ENCODE measurements at places on chromosomes 5 and 9.

DNA sequence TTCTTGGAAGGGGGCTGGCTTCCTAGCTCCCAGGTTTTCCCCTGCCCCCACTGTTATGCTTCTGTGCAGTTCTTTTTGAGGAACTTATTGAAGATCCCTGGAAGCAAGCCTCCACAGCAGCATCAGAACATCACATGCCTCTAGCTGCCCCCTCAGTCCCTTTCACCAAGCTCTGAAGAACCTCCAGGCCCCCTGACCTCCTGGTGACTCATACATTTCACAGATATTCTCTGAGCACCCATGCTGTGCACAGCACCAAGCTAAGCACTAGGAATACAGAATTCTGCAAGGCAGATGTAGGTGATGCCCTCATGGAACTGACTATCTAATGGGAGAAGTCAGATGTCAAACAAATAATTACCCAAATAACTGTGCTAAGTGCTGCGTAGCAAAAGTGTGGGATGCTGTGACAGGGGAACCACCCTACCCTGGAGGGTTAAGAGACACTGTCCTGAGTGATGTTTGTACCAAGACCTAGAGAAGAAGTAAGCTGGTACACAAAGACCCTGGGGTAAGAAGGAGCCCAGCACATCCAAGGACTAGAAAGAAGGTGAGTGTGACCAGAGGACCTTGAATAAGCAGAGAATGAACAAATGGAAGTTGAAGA is 213.7 kb upstream of the NR4A3 start:
- no peak for DNase-seq

DNA sequence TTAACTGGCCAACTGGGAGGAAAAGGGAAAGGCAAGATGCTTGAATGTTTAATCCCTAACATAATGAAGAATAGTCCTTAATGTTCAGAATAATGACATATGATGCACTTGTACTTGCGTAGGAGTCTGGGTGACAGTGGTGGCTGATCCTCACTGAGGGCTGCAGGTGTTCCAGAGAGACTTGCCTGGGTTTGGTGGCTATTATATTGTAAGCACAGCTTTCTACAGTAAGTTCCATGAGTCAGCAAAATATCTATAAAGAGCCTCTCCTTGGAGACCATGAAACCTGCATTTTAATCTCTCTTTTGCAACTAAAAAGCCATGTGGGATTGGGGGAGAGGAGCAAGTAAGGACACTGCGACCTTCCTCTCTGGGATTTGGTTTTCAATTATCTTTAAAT is 1.9 kb upstream of the NPR2 start:
- no peak for DNase-seq

GRCh38 chr5:33229216-33229615 is 211.5 kb upstream of the TARS1 start:
- DNase-seq, result no peak

DNA sequence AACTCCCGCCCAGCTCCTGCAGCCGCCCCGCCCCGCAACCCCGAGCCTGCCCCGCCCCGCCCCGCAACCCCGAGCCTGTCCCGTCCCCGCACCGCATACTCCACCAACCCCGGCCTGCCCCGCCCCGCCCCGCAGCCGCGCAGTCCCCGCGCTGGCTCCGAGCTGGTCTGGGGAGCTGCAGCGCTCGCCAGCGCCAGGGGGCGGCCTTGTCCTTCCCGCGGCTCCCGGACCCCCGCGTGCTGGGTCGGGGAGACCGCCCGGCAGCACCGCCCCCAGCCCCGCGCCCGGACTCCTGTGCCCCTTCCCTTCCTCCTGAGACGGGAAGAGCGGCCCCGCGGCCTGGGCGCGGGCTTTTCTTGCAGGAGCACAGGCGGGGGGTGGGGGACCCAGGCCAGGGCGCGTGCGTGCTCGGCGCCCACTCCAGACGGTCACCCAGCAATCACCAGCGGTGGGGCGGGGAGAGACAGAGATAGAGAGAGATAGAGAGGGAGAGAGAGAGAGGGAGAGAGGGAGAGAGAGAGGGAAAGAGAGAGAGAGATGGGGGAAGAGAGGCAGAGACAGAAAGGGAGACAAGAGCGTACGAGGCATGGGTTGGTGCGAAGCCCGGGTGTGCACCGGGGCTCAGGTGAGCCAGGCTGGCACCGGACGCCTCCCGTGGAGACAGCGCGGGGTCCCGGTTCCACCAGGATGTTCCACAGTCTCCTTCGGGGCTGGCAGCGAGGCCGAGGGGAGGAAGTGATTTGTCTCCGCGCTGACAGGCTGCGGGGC is 14.7 kb upstream of the TMEM250 start:
- no peak for DNase-seq

GRCh38 chr5:68657055-68657961 is 436.5 kb upstream of the SLC30A5 start:
- DNase-seq, result no peak

DNA sequence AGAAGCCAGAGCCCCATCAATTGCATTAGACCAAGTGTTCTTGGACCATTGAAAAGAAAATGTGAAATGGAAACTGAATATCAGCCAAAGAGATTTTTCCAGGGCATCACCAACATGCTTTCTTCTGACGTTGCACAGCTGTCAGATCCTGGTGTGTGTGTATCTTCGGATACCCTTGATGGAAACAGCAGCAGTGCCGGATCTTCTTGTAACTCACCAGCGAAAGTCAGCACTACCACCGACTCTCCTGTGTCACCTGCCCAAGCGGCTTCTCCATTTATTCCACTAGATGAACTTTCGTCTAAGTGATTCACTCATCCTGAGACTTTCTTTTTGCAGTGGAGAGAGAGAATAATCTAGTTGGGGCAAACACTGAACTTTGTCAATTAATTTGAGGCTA is 75.7 kb downstream of the PIP5K1B start:
- no peak for DNase-seq

- no peak for DNase-seq
These were observed 66.0 kb upstream of the ORM1 start for GRCh38 chr9:114256827-114257328.

DNA sequence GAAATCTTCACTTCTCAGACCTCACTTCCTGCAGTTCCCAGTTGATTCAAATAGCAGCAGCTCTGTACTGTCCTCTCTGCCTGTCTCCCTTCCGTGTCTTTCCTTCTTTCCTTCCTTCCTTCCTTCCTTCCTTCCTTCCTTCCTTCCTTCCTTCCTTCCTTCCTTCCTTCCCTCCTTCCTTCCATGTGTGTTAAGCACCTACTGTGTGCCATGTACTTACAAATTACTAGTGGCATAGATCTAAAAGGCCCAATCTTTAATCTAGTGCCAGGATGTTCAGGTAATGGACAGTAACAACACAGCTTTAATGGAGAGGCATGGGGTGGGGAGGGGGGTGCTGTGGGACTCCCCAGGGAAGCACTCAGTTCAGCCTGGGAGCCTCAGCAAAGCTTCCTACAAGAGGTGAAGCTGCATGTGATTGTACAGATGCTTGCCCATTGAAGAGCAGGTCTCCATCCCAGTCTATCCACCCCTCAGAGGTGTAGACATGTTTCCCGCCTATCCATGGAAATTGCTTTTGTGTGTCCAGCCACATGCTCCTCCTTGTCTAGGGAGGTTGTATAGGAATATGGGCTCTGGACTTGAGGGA is 106.0 kb downstream of the RGS3 start:
- DNase-seq, result no peak

DNA sequence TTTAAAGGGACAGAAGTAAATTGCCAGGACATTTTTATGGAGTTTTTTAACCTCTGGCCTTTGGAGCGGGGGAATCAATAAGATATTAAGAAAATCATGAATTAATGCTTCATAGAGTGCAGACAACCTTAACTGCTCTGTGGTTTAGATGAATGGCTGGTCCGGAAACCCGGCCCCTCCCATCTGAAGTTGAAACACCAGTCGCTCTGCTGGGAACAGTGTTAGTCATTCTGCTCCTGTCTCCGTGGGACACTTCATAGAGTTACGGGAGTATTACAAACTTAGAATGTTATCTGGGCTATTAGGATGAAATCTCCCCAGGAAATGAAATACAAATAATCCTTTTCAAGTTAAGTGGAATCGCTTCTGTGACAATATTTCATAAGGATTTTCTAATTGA is 110.1 kb upstream of the IRX2 start:
- DNase-seq, result no peak

- no peak for DNase-seq
These were observed 1.2 kb downstream of the LCN15 start for GRCh38 chr9:136762915-136763648.

DNA sequence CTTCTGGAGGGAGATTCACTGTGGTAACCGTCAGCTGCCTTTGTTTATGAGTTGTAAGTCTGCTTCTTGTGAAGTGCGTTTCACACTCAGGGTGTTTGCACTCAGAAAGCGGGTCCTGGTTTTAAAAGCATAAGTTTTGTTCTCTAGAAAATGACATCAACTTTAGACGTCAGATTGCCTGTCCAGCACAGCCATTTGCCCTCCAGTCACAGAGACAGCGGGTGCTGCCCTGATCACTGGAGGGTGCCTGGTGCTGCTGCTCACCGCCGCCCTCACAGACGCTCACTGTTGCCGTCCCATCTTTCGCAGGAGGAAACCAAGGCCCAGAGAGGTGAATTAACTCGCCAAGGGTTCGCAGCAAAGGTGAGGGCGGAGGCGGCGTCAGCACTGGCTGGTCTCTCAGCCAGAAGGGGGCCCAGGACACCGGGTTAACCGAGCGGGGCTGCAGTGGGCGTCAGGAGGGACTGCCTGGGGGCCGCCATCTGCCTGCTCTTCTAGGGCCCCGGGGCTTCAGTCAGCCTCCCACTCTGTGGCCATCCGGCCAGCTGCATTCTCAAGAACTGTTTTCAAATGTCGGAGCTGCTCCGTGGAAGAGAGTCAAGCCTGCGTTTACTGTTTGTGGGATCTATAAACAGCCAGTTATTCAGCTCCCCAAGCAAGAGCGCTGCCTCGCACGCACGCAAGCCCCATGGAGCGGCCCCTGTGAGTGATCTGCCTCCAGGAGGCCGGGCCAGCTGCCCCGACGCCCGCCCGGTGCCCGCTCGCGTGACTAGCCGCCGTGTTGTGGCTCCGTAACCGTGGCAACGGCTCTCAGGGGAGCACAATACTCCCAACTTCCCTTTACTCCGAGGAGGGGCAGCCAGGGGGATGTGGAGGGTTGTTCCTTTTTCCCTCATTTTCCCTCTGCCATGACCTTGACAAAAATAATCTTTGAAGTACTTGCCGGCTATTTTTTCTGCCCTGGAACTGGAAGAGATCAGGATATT is 43.4 kb upstream of the EXOC3 start:
- peak; percentile 51 for DNase-seq

GRCh38 chr9:76351006-76351405 is 43.2 kb downstream of the RFK start:
- DNase-seq, result no peak

DNA sequence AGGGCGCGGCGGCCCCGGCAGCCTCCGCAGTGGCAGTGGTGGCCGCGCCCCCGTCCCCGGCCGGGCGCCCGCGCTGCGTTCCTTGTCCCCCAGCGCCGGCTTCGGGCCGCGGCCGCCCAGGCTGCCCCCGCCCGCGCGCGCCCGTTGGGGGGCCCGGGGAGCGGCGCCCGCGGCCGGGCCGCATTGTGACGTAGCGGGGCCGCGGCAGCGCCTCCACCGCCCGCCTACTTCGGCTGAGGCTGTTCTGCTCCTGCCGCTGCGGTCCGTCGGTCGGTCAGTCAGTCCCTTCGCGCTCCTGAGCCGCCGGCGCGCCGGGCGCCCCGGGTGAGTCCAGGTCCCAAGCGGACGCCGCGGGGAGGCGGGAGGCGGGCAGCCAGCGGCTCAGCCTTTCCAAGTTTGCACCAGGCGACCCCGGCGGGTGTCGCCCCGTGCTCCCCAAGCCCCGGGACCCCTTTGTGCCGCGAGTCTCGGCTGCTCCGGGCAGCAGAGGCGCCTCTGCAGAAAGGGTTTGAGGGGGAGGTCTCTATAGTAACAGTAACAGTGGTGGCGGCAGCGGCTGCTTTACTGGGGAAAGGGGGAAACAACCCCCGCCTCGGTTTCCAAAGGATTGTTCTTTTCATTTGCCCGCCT is at the start of gene SNCAIP:
SNCAIP (plus strand) TSS at position 277 of the 630 bp plus-strand sequence. CDS start 78,898 bp downstream, outside the sequence.
- peak; percentile 84 for DNase-seq

GRCh38 chr5:74492230-74492629 is 148.3 kb downstream of the ENC1 start:
- DNase-seq, result no peak

GRCh38 chr9:105911104-105911911 is 217.0 kb downstream of the TMEM38B start:
- DNase-seq, result no peak

GRCh38 chr9:116390303-116391228 is 237.0 kb downstream of the PAPPA start:
- DNase-seq, result no peak

DNA sequence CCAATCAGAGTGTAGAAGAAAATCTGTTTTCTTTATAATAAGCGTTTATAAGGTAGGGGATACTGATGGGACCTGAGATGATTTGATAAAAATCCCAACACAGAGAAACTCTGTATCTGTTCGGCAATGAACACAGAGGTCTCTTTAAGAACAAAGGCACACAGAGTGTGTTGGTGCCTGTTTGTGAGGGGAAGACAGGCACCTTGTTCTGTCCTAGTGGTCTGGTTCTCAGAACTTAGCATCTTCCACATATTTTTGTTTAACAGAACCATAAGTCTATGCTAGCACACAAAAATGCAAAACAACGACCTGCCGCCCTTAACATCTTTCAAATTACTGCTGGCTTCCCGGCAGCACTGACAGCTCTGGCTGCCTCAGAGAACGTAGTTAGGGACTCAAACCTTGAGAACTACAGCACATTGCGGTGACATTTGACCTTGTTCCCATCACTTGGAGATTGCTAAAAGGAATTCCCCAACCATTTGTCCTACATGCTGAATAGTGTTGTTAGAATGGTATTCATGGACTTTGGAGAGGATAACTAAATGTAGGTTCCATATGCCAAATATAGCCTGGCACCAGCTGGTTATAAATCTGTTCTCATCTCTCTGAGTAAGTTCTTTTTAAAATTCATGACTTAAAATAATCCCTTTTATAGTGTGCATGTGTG is 871.7 kb upstream of the TYRP1 start:
- DNase-seq, result no peak

- DNase-seq, result no peak
These were observed 44.9 kb downstream of the MACROH2A1 start for GRCh38 chr5:135353952-135354721.

- DNase-seq, result peak; percentile 7
These were observed 577 bp downstream of the RNF145 start for GRCh38 chr5:159208514-159209437.

- no peak for DNase-seq
These were observed 116.7 kb downstream of the LRRC70 start for GRCh38 chr5:62695274-62695673.

DNA sequence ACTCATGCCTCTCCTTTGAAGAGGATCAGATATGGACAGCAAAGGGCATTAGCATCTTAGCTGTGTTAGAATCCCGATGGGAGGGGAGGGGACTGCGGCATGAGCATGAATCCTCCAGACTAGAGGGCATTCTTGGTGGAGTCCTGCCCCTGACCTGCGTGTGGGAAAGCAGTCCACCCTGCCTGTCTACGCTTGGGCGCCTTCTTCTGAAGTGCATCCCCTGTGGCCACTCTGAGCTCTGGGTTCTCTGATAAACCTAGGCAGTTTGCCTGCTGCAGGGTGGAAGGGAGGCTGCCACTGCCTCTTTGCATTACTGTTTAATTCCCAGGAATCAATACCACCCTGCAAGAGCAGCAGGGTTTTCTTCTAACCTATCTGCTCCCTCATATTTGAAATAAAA is 169.3 kb downstream of the INSYN2B start:
- DNase-seq, result no peak

All from spinal cord (tissue), 10 donors.